ENCODE measurements at places on chromosomes 13 and 19. TPM values are rescaled to one million over a fixed set of nuclear protein-coding genes. Genes with fewer than 3 reads are reported as not detected.

DNA sequence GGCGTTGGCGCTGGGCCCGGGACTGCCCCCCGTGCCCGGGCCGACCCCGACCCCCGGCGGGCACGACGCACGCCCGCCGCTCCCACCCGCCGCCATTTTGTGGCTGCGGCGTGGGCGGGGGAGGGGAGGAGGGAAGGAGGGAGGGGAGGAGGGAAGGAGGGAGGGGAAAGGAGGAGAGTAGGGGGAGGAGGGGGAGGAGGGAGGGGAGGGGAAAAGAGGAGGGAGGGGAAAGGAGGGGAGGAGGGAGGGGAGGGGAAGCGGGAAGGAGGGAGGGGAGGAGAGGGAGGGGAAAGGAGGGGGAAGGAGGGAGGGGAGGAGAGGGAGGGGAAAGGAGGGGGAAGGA lies at the start of gene BTBD2:
Gene BTBD2, minus strand, starts transcription at position 107 of the 343 bp plus-strand sequence. Its CDS starts 11 bp downstream, at position 96.
- peak within 1 kb of the TSS; percentile 74 for H3K27ac ChIP-seq
- H3K27me3 ChIP-seq: no peaks in the 10 kb centered on the region
- H3K4me3 ChIP-seq: peak within 1 kb of the TSS; percentile 76
- peaks cover 33% of the 10 kb centered on the region for H3K4me1 ChIP-seq
- no peaks in the 10 kb centered on the region for H3K36me3 ChIP-seq

ASF1B gene
- 8.8 TPM for total RNA-seq

DNA sequence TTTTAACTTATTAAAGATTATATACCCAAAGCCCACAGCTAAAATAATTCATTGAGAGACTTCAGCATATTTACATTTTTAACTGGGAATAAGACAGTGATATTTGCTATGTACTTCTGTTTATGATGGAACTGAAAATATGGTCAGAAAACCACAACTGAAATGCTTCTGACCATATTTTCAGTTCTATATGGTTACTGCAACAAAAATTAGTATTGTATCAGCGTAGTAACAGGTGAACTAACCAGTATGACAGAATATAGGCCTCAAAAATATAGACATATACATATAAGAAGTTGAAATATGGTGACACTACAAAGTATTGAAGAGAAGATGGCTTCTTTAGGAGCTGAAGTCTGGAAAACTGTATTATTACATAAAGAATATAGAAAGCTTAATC lies 857.4 kb downstream of the OLFM4 start:
- no peak for DNase-seq
- H3K27ac ChIP-seq: no peak overlapping the region
- no peaks in the 10 kb centered on the region for H3K36me3 ChIP-seq
- no peak overlapping the region for H3K4me3 ChIP-seq

MAMSTR gene
- total RNA-seq: 1.6 TPM

- H3K4me1 ChIP-seq: peaks cover 2% of the 10 kb centered on the region
- DNase-seq: no peak
- H3K4me3 ChIP-seq: no peak overlapping the region
- H3K27me3 ChIP-seq: no peaks in the 10 kb centered on the region
These were observed 12.0 kb downstream of the TLE6 start for GRCh38 chr19:2989236-2989946.

Data from suprapubic skin (tissue), 4 donors.